Naive thymus-derived CD8-positive, alpha-beta T cell (primary cell): ENCODE measurements at places on chromosomes 2 and 18. TPM values are rescaled to one million over a fixed set of nuclear protein-coding genes. Genes with fewer than 3 reads are reported as not detected.
A peak's percentile ranks its signal among the peaks of the same experiment; 100 is the strongest.

LOXHD1 gene
- total RNA-seq: 0.08 TPM

CTIF gene
- total RNA-seq: 3.4 TPM

ACOXL gene
- not detected for total RNA-seq

VAPA gene
- total RNA-seq: 119 TPM

KCNG2 gene
- not detected for total RNA-seq

- peaks cover 4% of the 10 kb centered on the region for H3K27me3 ChIP-seq
- no peak overlapping the region for H3K4me3 ChIP-seq
- no peaks in the 10 kb centered on the region for H3K36me3 ChIP-seq
Observed at GRCh38 chr2:167253025-167253424, 364.7 kb downstream of the XIRP2 start.

DNA sequence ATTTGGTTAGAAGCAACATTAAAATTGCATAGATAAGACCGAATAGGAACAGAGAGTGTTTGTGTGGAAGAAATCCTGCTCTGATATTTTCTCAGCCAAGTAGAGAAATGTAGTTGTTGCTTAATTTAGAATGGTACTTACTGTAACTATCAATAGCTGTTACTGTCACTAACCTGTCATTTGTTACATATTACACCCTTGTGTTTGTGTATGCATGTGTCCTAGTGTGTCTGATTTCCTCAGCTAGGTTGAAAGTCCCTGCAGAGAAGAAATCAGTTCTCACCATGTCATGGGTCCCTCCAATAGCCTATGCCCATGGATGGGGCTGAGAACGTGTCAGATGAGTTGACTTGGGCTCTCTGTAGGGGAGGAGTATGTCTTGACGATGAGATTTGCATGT is 94.4 kb downstream of the SPTBN1 start:
- no peak overlapping the region for H3K27ac ChIP-seq
- H3K27me3 ChIP-seq: no peaks in the 10 kb centered on the region
- H3K4me1 ChIP-seq: peaks cover 32% of the 10 kb centered on the region
- DNase-seq: no peak
- no peak overlapping the region for H3K4me3 ChIP-seq
- no peaks in the 10 kb centered on the region for H3K36me3 ChIP-seq

DNA sequence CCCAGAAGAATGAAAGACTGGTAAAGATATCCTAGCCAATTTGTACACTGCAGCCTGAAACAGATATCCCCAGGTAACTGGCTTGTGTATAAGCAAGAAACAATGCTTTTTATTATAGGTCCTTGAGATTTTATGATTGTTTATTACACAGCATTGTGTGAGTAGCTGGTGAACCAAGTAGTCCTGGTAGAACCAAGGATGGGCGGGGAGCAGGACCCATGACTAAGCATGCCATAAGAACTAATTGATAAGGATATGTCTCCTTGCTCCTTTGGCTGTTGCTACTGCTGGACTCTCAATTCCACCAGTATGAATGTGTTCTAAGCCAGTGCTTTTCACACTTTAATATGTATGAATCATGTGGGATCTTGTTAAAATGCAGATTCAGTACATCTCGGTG is 12.3 kb upstream of the ALMS1 start:
- H3K36me3 ChIP-seq: no peaks in the 10 kb centered on the region
- no peaks in the 10 kb centered on the region for H3K4me1 ChIP-seq
- no peak overlapping the region for H3K4me3 ChIP-seq
- no peak overlapping the region for H3K27ac ChIP-seq

DNA sequence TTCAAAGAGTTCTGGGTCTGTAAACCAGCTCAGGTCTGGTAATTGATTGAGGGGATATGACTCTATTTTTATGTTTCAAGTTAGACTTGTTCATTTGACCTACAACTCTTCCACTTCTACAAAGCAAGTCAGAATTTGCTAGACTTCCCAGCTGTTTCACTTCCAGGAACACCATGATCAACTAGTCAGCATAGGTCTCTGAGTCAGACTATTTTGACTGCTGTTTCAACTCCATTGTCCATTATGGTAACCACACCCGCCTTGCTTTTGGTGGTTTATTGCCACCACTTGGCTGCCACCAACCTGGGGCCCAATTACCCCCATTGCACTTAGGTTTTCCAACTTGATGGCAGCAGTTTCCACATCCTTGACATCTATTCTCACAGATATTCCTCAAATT is 116.6 kb downstream of the LAMA3 start:
- no peaks in the 10 kb centered on the region for H3K36me3 ChIP-seq
- H3K27ac ChIP-seq: no peak overlapping the region
- H3K27me3 ChIP-seq: peaks cover 2% of the 10 kb centered on the region
- peaks cover 16% of the 10 kb centered on the region for H3K4me1 ChIP-seq
- no peak for DNase-seq

DNA sequence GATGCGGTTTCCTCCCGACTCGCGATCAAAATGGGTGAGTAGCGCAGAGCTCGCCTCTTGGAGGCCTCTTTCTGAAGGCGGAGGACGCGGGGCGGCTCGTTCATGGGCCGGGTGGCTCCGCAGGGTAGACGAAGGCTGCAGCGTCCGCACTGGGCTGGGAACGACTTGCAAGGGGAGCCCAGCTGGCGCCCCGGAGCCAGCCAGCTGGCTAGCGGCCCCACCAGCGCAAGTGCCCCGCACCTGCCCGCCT is 328 bp upstream of the PASK start:
- peak overlapping the region; percentile 98 for H3K4me3 ChIP-seq
- peaks cover 37% of the 10 kb centered on the region for H3K4me1 ChIP-seq
- H3K36me3 ChIP-seq: peaks cover 12% of the 10 kb centered on the region
- DNase-seq: no peak
- peak overlapping the region; percentile 90 for H3K27ac ChIP-seq

GRCh38 chr2:34368304-34368703 is 769.2 kb upstream of the FAM98A start:
- no peaks in the 10 kb centered on the region for H3K36me3 ChIP-seq
- no peak for DNase-seq
- H3K27me3 ChIP-seq: no peaks in the 10 kb centered on the region

- H3K36me3 ChIP-seq: peaks cover 11% of the 10 kb centered on the region
- no peak for DNase-seq
- H3K4me1 ChIP-seq: no peaks in the 10 kb centered on the region
- no peak overlapping the region for H3K27ac ChIP-seq
- H3K27me3 ChIP-seq: no peaks in the 10 kb centered on the region
Observed at GRCh38 chr2:57834666-57835065, 211.9 kb upstream of the VRK2 start.

- no peak overlapping the region for H3K27ac ChIP-seq
- H3K36me3 ChIP-seq: no peaks in the 10 kb centered on the region
- no peak overlapping the region for H3K4me3 ChIP-seq
- no peaks in the 10 kb centered on the region for H3K27me3 ChIP-seq
Observed at GRCh38 chr2:200408428-200409316, 101.2 kb downstream of the KCTD18 start.

GRCh38 chr18:68662754-68663153 is 52.2 kb downstream of the TMX3 start:
- no peaks in the 10 kb centered on the region for H3K27me3 ChIP-seq
- no peaks in the 10 kb centered on the region for H3K4me1 ChIP-seq
- no peaks in the 10 kb centered on the region for H3K36me3 ChIP-seq
- H3K4me3 ChIP-seq: no peak overlapping the region
- no peak overlapping the region for H3K27ac ChIP-seq
- no peak for DNase-seq

DNA sequence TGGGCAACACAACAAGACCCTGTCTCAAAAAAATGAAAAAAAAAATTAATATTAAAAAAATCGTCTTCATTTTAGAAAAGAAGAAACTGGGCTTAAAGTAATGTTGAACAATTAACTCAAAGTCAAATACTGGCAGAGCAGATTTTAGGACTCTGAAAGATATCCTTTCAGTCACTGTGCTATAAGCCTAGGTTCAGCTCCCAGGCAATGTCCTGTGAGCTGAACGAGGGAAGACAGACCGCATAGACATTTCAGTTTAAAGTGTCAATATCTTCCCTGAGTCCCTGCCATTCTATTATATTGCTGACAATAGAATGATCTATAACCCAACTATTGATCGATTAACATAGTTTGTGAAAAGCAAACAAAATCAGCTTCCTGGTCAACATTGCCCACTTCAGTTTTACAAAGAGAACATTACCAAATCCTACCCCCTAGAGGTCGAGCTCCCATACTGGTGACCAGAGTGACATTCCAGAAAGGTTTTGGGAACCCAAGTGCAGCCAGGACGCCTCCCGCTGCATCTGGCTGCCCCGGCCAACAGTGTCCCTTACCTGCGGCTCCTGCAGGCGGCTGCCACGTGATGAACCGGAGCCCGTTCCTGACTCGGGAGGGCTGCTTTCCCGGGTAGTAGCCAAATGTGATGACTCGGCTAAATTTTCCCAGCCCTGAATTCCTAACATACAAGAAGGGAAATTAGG is 639 bp downstream of the MRO start:
- no peak overlapping the region for H3K27ac ChIP-seq
- H3K4me3 ChIP-seq: no peak overlapping the region
- peaks cover 11% of the 10 kb centered on the region for H3K27me3 ChIP-seq
- H3K36me3 ChIP-seq: peaks cover 2% of the 10 kb centered on the region

DNA sequence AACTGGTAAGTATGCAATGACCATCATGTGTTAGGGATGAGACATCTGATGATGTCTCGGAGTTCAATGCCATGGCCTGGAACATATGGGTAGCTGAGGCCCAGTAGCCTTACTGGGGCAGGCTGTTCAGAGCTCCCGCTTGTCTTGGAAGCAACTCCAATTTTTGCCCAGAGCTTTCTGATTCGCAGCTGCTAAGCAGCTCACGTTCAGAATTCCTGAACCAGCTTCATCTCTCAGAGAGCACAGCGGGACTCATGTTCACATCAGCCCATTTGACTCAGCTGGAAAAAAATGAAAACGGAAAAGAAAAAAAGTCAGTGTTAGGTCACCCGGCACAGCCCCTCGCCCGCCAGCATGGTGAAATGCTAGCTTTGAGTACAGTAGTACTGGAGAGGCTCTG is 16.8 kb upstream of the LRATD1 start:
- no peak overlapping the region for H3K27ac ChIP-seq
- H3K4me3 ChIP-seq: no peak overlapping the region
- peaks cover 1% of the 10 kb centered on the region for H3K27me3 ChIP-seq
- no peaks in the 10 kb centered on the region for H3K4me1 ChIP-seq

GRCh38 chr2:15348045-15348444 is 213.1 kb downstream of the NBAS start:
- H3K27me3 ChIP-seq: no peaks in the 10 kb centered on the region
- H3K27ac ChIP-seq: no peak overlapping the region
- peaks cover 73% of the 10 kb centered on the region for H3K36me3 ChIP-seq

- H3K27ac ChIP-seq: peak overlapping the region; percentile 69
- DNase-seq: no peak
- H3K36me3 ChIP-seq: no peaks in the 10 kb centered on the region
- no peaks in the 10 kb centered on the region for H3K27me3 ChIP-seq
Observed at GRCh38 chr2:28360718-28361293, 31.9 kb upstream of the FOSL2 start.

DNA sequence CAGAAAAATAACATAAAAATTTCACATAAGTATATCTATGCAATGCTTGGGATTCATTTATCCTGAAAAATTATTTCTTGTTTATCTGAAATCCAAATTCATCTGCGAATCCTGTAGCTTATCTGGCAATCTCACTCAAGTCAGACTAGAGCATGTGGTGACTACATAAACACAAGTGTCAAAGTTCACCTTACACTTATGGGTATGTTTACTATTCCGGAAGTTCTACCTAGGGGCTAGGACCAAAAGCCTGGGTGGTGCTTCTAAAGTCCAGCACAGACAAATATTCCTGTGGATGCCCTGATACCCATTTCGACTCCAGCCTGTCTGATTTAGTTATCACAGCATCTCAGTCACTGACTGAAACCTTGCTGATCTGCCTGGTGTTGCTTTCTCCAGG is 364.0 kb downstream of the METTL4 start:
- H3K4me3 ChIP-seq: no peak overlapping the region
- H3K36me3 ChIP-seq: no peaks in the 10 kb centered on the region

- H3K4me1 ChIP-seq: peaks cover 19% of the 10 kb centered on the region
- H3K36me3 ChIP-seq: no peaks in the 10 kb centered on the region
- DNase-seq: no peak
- no peak overlapping the region for H3K4me3 ChIP-seq
- no peaks in the 10 kb centered on the region for H3K27me3 ChIP-seq
Observed at GRCh38 chr2:159098361-159098760, 129.9 kb downstream of the TANC1 start.

DNA sequence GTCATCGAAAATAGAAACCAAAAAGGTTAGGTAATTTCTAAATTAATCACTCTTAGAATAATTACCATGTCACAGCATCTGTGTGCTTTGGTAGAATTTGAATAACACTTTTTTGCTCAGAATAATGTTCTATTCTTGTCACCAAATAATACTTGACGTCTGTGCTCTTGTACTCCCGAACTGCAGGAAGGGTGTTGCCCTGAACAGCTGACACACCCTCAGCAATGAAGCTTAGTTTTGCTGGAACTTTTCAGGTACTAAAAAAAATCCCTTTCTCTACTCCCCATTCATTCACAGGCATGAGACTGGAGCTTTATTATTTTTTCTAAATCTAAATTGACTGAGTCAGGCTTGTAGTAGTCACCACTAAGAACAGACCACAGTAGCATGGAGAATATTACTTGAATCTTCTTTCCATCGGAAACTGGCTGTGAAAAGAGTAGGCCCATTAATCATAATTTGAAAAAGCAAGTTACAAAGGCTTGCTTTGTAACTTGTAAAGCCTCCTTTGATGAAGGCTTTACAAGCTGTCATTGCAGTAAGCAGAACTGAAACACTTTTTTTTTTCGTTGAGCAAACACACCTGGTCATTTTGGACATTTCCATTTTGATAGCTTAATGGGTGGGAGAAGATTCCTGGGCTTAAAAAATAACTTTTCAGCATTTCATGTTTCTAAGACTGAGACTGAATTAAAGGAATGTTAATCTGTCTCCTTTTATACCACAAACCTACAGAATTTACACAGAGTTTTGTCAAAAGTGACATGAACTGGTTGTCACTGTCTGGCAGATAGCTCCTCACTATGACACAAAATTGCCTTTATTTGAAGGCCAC is 70.3 kb upstream of the PELI1 start:
- no peaks in the 10 kb centered on the region for H3K36me3 ChIP-seq
- peaks cover 33% of the 10 kb centered on the region for H3K4me1 ChIP-seq
- DNase-seq: no peak
- H3K27ac ChIP-seq: peak overlapping the region; percentile 75
- no peaks in the 10 kb centered on the region for H3K27me3 ChIP-seq

DNA sequence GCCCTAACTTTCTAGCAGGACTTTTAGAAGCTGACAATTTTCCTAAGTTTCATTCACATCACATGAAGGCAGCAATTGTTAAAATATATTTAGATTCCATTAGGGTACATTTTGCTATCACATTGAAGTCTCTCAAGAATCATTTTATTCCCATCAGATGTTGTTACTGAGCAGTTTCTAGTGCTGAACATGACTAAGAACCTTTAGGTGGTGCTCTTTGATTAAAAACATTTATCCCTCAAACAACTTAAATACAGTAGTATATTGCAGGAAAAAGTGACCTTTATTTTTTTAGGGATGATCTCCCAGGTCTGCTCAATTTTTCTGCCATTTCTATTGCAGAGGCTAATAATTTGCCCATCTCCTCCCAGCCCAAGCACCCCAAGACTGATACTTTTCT is 22.9 kb upstream of the NARS1 start:
- no peak overlapping the region for H3K4me3 ChIP-seq
- H3K27ac ChIP-seq: no peak overlapping the region
- H3K27me3 ChIP-seq: no peaks in the 10 kb centered on the region
